ENCODE measurements at places on chromosomes 11 and 22. TPM values are rescaled to one million over a fixed set of nuclear protein-coding genes. Genes with fewer than 3 reads are reported as not detected.

The KMT5B gene
- 30.0 TPM for total RNA-seq

The CHRNA10 gene
- total RNA-seq = 2.3 TPM

The IL18 gene
- total RNA-seq = 22.8 TPM

The CRY2 gene
- 24.6 TPM for total RNA-seq

The OR4C5 gene
- not detected for total RNA-seq

The PRSS23 gene
- 4.0 TPM for total RNA-seq

The CSNK2A3 gene
- not detected for total RNA-seq

The COA4 gene
- 68.2 TPM for total RNA-seq

The PANX3 gene
- total RNA-seq = not detected

The TMA7B gene
- not detected for total RNA-seq

- DNase-seq = peak; percentile 88
Measured at GRCh38 chr11:78256962-78257361, 68.2 kb downstream of the USP35 start.

DNA sequence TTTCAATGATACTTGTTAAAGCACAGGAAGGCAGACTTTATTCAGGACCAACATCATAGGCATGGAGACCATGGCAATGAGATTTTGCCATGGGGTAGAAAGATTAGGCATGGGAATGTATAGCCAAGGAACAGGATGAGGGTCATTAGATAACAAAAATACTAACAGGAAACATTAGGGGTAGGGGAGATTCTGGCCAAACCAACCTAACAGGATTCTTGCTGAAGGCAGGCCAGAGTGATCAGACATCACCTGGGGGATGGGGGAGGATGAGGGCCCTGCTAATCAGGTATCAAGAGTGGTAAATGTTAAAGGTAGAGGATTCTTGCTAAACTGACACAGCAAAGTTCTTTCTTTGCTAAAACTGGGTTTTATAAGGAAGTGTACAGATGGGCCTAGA lies 481.8 kb downstream of the ETS1 start:
- no peak for DNase-seq

DNA sequence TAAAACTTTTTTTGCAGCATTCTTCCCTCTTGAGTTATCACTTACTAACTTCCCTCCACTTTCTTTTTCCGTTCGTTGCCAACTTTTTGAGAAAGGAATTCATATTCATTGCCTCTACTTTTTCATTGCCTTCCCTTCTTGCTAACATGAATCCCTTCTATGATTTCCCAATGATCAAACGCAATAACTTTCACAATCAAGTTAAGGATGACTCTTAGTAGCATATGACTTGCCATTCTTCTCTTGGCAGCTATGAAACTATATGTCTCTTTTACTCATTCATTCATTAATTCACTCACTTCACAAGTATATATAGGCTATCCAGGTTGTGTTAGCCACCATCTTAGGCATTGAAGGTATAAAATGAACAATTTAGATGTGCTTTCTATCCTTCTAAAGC lies 16.6 kb upstream of the ARHGAP20 start:
- no peak for DNase-seq

DNA sequence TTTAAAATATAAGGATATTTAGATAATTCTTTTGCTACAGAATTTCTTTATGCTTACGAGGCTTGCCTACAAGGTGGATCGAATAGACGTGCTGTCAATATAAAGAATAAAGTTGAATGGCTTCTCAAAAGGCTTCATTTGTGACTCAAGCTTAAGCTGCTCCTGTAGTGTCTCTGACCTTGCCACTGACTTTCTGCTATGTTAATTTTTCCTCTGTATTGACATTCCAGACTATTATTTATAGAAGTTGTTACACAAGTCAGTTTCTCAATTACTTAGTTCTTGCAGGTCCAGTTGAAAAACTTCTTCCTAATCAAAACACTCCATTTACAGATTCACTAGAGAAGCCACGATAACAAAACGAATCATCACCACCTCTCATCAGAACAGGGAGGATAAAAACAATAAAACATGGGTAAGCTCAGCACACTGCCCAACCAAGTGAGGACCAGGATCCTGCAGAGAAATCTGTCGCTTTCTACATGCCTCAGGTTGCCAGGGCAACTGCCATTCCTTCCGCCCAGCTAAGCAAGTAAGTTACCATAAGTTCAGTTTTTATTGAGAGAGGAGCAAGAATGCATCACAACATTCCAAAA lies 39.0 kb upstream of the CHKA start:
- no peak for DNase-seq

DNA sequence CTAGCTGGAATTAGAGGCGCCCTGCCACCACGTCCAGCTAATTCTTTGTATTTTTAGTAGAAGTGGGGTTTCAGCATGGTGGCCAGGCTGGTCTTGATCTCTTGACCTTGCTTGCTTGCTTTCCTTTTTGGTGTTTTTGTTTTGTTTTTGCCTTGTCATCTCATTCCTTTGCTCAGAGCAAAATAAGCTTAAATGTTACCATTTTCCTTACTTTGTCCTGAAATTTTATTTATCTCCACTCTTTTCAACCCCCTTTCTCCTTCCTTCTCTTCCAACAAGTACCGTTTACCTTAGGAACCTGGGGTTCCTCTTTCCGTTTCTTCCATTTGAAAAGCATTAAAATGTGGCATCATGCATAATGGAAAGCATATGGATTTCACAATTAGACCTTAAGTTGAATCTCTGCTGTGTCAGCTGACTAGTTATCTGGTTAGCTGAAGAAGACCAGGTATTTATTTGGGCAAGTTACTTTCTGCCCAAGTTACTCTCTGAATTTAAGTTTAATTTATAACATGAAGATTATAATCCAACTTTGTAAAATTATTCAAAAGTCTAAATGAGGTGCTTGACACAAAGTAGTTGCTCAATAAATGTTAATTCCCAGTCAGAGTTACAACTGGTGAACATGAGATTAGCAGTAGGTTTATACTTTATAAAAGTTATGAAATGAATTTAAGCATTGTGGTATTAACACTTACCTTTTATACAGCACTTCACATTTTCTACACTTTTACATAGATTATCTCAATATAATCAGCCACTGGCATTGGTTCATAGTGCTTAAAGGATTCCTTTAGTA lies 69.7 kb downstream of the PRMT3 start:
- DNase-seq = no peak

DNA sequence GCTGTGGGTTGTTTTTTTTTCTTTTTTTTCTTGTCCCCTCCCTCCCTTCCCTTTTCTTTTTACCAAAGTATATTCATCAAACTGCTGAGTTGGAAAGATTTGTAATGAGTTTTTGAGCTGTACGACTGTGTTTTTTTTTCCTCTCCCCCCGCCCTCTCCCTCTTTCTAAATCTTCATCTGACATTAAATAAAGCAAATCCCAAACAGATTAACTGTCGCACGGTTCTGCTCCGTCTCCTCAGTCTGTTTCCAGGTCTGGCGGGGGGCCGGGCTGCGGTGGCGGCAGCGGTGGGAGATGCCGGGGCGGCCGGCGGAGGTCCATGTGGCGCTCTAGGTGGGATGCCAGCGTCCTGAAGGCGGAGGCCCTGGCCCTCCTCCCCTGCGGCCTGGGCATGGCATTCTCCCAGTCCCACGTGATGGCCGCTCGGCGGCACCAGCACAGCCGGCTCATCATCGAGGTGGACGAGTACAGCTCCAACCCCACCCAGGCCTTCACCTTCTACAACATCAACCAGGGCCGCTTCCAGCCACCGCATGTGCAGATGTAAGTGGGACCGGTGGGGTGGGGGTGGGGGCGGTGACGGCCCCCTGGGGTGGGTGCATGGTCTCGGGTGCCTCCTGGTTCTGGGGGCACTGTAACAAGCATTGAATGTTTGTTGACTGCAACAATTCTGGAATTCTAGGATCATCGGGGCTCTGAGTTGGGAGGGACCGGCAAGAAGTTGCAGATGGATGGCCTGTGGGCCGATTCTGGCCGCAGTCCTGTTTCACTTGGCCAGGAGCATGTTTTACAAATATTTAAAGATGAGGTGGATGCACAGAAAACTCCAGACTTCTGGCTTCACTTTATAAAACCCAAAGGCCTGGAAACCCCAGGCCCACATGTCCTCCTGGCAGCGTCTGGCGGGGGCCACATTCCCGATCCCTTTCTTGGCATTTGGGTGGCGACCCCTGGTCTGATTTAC lies 13.1 kb downstream of the MPPED1 start:
- DNase-seq = no peak

DNA sequence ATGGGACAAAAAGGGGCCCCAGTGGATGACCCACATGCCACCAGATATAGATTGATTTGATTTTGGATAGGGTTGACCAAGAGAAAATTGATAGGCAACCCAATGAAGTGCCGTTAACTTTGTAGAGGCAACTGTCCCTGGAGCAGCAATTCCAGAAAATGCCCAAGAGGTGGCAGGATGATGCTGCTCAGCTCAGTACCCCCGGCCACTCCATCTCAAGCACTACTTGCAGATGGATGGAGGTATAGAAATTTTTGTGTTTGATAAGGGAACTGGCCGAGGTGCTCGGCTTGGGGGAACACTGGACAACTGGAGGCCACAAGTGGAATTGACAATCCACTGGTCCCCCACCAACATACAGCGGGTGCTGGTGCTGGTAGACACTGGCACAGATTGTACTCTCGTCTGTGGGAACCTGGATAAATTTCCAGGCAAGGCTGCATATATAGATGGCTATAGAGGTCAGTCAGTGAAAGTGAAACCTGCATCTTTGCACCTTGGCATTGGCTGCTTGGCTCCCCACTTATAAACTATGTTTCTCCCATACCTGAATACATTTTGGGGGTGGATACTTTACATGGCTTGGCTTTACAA lies 86.3 kb downstream of the CCDC83 start:
- peak; percentile 57 for DNase-seq

DNA sequence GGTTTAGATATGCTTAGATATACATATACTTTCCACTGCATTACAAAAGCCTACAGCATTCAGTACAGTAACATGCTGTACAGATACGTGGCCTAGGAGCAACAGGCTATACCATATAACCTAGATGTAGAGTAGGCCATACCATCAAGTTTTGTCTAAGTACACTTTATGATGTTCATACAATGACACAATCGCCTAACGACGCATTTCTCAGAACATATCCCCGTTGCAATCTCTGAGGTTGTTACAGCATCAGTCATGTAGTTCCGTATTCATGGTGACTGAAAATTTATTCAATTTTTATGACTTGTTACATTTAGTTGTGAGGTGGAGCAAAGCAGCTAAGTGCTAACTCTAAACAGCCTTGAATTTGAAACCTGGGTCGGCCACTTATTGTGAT lies 6.7 kb downstream of the ZBTB44 start:
- no peak for DNase-seq
